ENCODE measurements at places on chromosomes 13 and 19.

DNA sequence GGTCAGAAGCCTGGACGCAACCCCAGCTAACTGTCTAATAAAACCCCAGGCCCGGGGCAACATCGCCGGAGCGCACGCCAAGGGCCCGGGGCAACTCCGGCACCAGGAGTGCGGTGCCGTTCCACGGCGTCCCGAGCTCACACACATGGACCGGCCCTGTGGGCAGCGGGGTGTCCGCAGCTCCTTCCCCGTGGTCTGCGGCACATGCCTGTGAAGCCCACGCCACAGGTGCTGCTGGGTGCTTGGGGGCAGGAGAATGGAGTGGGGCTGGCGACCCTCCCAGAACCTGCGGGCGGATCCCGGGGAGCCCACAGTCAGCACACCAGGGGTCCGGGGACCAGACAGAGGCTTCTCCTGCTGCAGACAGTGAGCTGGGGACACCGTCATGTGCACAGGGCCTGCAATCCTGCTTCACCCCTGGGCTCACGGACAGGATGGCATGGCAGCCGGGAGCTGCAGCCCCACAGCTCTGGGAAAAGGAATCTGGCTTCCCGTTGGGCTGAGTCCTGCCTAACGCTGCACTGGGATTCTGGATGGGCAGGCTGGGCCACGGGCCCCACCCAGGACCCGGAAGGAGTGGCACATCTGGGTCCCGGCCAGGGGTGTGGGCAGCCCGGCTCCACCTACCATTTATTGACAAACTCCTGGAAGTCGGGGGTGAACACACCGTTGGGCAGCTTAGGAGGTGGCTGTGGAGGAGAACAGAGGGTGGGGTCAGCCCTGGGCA is 28.2 kb upstream of the ZBTB7A start:
- DNase-seq: no peak

DNA sequence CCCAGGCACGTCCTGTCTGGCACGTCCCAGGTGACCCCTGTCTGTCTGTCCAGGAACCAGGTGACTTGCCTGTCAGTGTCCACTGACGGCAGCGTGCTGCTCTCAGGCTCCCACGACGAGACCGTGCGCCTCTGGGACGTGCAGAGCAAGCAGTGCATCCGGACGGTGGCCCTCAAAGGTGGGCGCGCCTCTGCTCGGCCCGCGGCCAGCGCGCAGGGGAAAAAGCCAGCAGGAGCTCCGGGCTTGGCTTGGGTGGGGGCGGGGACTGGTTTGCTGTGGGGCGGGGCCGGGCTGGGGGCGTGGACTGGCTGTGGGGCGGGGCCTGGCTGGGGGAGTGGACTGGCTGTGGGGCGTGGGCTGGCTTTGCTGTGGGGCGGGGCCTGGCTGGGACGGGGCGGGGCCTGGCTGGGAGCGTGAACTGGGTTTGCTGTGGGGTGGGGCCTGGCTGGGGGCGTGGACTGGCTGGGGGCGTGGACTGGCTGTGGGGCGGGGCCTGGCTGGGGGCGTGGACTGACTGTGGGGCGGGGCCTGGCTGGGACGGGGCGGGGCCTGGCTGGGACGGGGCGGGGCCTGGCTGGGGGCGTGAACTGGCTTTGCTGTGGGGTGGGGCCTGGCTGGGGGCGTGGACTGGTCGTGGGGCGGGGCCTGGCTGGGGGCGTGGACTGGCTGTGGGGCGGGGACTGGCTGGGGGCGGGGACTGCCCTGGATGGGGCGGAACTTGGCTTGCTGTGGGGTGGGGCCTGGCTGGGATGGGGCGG is 7.2 kb downstream of the WDR18 start:
- peak; percentile 33 for DNase-seq

- DNase-seq: no peak
Observed at GRCh38 chr13:111570911-111571310, 250.5 kb downstream of the TEX29 start.

- no peak for DNase-seq
Observed at GRCh38 chr13:78036841-78037240, 118.2 kb upstream of the EDNRB start.

DNA sequence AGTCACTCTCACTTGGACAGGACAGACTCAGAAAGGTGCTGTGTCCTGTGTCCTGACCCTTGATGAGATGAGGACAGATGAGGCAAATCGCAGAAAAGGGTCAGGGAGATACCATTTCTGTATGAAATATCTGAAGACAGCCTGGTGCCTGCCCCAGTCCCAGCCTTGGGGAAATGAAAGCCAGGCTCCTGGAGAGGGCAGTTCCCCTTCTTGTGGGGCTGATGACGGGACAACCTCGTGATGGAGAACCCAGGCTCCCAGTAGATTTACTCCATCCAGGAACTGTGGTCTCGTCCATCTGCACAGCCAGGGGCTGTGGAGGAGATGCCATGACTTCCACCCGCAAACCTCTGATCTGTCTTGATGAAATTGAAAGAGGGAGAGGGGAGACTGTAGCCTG is 13.8 kb downstream of the LILRB1 start:
- no peak for DNase-seq

GRCh38 chr13:80359778-80360452 is 19.0 kb upstream of the SPRY2 start:
- DNase-seq: no peak

- no peak for DNase-seq
Observed at GRCh38 chr13:46717275-46717674, 79.7 kb downstream of the ESD start.

DNA sequence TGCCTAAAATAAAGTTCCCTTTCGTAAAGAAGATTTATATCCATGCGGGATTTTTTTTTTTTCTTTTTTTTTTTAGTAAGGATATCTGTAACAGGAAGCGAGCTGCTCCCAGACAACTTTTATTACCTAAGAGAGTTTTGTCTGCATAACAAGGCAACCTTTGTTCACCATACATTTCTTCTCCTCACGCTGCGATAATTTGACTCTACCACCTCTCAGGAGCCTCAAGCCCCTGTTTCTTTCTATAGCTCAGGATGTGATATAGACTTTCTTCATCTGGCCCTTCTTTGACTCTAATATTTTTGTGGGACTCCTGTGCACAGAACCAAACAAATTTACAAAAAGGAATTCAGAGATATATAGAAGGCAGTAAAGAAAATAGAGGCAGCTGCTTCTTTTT is 1053.7 kb upstream of the SPRY2 start:
- no peak for DNase-seq

- no peak for DNase-seq
Observed at GRCh38 chr19:45356760-45357444, 13.5 kb downstream of the ERCC2 start.

GRCh38 chr19:15422296-15423075 is 3.7 kb upstream of the AKAP8L start:
- no peak for DNase-seq

DNA sequence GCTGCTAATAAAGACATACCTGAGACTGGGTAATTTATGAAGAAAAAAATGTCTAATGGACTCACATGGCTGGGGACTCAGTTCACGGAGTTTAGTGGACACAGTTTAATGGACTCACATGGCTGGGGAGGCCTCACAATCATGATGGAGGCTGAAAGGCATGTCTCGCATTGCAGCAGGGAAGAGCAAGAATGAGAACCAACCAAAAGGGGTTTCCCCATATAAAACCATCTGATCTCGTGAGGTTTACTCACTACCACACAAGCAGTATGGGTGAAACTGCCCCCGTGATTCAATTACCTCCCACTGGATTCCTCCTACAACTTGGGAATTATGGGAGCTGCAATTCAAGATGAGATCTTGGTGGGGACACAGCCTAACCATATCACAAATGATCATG is 1181.2 kb downstream of the PCDH9 start:
- DNase-seq: no peak

DNA sequence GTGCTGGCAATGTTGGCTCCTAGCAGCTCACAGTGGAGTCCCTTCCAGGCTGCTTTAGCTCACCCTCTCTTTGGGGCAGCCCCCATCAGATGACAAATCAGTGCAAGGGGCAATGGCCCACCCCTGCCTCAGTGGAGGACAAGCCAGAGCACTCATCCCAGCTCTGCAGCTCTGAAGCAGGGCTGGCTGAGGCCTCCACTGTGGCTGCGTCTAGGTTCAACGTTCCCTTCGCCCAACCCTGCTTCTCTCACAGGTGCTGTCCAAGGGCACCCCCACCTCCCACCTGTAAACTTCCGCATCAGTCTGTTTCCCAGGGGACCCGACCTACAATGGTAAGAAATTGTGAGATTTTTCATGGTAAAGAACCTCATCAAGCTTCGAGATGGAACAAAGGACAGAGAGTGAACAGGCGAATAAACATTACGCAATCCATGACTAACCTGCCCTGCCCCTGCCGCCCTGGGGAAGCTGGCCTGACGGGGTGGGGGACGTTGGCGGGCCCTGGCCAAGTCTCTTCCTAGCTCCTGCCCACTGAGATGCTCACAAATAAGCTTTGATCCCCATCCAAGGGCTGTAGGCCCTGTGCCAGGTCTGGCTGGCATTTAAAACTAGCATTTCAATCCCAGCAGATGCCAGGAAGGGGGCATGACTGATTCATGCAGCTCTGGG is 40.5 kb downstream of the DZIP1 start:
- peak; percentile 63 for DNase-seq

GRCh38 chr13:97629601-97630272 is 195.8 kb downstream of the RAP2A start:
- DNase-seq: no peak

DNA sequence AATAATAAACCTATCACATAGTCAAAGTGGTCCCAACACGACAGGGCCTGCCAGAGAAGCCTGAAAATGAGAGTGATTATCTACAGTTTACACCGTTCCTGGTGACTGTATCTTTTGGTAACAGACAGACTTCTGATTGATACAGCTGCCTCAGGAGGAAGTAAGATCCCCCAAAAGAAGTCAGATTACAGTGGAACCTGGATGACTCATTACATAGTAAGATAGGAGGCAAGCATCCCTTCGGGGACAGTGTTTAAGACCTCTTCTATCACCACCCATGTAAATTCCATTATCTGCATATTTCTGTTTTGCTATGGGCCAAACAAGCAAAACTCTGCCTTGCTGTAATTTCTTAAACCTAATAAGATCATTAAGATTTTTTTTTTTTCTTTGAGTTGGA is 44.0 kb upstream of the FLT1 start:
- no peak for DNase-seq

DNA sequence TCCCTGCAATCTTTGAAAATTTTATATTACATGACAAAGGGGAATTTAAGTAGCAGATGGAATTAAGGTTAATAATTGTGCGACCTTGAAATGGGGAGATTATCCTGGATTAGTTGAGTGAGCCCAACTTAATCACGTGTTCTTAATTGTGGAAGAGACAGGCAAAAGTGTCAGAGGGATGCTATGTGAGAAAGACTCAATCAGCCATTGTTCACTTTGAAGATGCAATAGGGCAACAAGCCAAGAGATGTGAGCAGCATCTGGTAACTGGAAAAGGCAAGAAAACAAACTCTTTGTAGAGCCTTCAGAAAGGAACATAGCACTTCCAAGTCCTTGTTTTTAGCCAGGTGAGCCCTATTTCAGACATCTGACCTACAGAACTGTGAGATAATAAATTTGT is 247.7 kb downstream of the SLITRK1 start:
- no peak for DNase-seq

DNA sequence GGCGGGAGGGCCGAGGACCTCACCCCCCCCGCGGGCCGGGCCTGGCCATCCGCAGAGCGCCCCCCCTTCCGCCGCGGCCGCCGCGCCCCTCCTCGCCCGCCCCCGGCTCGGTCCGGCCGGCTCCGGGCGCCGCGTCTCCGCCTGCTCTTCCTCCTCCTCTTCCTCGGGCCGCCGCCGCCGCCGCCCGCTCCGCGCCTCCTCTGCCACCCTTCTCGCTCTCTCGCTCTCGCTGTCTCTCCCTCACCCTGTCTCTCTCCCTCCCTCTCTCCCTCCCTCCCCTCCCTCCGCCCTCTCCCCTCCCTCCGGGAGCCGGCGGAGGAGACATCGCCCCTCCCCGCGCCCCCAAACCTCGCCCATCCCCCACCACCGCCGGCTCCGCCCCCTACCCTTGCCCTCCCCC is at the start of gene SHANK1:
Gene SHANK1, minus strand, starts transcription at position 237 of the 400 bp plus-strand sequence. CDS start 2,883 bp downstream, outside the sequence.
- no peak for DNase-seq

GRCh38 chr13:48559638-48560320 is 26.9 kb upstream of the RCBTB2 start:
- no peak for DNase-seq

DNA sequence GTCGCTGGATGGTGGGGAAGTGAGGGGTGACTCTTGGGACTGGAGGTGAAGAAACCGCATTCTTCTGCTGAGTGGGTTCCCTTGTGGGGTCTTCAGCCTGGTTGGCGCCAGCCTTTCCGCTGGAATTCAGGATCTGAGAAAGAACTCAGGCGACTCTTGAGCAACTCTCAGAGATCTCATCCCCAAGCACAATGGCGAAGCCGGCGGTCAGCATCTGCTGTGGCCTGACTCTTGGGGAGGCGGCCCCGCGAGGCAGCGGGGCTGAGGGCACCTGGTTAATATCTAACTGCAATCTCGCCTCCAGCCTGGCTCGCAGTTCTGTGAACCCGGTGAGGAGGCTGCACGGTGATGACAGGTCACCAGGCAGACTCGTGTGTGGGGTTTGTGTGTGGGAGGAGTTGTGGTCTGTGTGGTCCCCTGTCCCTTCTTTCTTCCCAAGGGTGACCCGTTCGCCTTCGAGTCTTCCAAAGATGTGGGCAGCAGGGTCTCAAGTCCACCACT is 883 bp downstream of the ZNF441 start:
- peak; percentile 45 for DNase-seq

DNA sequence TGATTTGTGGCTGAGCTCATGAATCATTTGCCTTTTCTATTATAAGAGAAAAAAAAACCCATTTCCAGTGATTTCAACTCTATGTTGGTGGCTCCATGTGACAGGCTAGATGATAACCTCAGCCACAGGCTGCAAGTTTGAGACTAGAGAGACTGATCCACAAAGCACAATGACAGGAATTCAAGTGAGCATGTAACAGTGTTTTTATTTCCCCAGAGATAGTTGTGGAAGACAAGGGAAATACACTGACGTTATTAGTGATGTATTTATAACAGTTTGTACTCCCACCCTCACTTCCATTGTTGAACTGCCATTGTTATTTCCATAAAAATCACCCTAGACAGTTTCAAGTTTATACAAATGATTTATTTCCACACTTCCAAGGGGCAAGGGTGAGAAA is 27.9 kb upstream of the EDNRB start:
- no peak for DNase-seq

DNA sequence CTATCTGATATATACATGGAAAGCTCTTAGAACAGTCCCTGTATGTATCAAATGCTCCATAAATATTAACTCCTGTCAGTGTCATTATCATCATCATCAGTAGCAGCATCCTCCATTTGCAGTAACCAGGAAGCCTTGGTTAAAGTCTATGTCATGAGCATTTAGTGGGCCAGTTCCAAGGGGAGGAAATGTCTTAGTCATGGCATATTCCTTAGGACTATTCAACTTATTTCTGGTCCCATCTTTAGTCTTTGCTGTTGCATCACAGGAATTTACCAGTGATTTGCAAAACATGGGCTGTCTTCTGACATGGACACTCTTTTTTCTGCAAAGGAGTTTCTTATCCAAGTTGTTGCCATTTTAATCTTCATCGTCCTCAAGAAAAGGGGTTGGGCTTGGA is 98.4 kb downstream of the WDFY2 start:
- DNase-seq: no peak

DNA sequence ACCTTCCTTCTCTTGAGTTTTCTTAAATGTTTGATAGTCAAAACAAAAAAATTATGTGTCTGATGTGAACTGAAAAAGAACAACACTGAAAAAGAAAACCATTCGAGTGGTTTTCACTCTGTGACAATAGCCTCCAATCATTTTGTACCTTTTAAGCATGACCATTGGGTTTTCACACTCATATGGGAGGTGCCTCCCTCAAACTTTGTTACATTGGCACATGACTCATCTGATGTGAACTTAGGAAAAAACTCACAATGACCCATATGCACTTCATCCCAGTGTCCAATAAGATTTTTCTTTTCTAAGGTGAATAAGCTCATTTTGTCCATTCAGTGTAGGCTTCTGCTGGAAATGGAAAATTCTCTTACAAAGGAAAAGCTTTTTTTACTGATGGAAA is 66.6 kb upstream of the XPO4 start:
- DNase-seq: no peak
